Activated CD4-positive, CD25-positive, alpha-beta regulatory T cell (primary cell): ENCODE measurements at places on chromosomes 3 and 15.

DNA sequence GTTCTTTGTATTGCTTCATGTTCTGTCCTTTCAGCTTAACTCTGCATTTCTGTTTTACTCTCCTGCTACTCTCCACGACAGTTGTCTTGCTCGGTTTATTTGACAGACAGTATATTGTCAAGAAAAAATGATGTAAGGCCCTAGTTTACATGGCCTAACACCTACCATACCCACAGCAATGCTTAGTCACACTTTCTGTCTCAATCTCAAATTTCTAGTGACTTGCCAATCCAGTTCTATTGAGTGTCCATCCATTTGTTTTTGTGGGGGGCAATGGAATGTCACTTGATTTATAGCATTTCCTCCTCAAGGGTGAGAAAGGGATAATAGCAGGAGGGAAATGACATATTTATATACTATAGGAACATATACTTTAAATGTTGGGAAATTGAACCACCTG lies 676.2 kb downstream of the NAALADL2 start:
- DNase-seq = no peak

- DNase-seq = no peak
Measured at GRCh38 chr3:193943200-193943599, 192.7 kb upstream of the HES1 start.

GRCh38 chr3:36895496-36896409 lies 49.1 kb downstream of the TRANK1 start:
- no peak for DNase-seq

- DNase-seq = no peak
Measured at GRCh38 chr3:5347486-5347885, 160.0 kb downstream of the EDEM1 start.

DNA sequence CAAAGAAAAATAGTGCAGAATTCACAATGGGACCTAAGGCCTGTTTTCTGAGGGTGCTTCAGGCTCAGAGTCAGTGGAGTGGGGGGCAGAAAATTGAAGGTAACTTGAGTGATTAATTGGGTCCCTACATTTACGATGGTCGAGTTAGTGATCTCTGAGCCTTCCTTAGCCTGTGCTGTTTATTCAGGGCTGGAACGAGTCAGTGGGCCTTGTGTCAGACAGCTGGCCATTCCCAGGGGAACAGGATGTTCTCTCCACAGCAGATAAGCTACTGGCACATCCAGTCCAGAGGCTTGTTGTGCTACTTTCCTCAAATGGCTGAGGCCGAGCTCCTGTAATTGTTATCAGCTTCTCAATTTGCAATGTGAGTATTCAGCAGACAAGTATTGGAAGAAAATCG lies 29.2 kb upstream of the CNTN3 start:
- DNase-seq = no peak

GRCh38 chr3:377158-377561 lies 180.6 kb downstream of the CHL1 start:
- DNase-seq = no peak

DNA sequence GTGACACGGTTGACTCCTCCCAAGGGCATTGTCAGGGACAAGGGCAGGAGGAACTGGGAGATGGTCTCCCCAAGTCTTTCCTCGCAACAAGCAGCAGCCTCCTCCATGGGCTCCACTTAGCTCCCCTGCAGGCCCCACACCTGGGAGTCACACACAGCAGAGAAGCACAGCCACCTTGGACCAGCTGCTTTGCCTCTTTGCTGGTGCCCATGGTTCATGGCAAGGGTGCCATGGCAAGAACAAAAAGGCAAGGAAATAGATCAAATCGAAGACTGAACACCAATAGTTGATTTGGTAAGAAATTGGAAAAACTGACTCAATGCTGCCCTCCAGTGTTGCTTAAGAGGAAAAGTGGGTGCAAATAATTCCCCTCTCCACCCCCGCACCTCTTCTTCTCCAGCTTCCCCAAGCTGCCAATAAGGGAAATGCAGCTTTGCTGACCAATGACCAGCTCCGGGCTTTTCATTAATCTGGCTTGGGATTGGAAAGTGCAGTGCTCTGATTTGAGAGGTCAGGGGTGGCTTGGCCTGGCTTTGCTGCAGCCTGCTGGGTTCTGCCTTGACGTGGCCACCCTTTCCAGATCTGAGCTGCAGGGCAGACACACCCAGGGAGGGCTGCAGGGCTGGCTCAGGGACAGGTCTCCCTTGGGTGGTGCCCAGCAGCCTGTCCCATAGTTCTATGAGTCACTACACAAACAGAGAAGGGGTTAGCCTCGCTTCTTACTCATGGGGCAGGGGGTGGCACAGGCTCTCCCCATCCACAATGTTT lies 162.0 kb downstream of the KLF13 start:
- no peak for DNase-seq

DNA sequence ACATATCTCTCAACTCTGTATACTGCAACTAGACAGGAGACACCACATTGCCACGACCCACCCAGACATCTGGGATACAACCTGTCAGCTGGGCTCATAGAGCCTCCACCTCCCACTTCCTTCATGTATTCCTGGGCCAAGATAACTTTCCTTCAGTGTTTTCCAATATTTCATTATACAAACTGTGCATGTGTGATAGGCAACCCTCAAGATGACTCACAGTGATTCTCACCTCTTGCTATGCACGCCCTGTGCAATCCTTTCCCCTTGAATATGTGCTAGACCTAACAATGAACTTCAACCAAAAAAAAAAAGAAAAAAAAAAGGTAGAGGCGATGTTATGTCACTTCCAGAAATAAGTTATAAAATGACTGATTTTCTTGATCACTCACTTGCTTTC lies 138.0 kb upstream of the ALCAM start:
- no peak for DNase-seq

DNA sequence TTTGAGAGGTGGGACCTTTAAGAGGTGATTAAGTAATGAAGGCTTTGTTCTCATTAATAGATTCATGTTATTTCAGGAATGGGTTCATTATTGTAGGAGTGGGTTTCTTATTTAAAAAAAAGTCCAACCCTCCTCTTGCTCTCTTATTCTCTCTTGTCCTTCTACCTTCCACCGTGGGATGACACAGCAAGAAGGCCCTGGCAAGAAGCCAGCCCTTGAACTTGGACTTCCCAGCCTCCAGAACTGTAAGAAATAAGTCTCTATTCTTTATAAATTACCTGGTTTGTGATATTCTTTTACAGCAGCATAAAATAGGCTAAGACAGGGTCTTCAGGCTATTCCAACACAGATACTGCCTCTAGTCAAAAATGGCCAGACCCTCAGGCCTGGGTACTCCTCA lies 62.2 kb downstream of the MYLK start:
- DNase-seq = no peak

DNA sequence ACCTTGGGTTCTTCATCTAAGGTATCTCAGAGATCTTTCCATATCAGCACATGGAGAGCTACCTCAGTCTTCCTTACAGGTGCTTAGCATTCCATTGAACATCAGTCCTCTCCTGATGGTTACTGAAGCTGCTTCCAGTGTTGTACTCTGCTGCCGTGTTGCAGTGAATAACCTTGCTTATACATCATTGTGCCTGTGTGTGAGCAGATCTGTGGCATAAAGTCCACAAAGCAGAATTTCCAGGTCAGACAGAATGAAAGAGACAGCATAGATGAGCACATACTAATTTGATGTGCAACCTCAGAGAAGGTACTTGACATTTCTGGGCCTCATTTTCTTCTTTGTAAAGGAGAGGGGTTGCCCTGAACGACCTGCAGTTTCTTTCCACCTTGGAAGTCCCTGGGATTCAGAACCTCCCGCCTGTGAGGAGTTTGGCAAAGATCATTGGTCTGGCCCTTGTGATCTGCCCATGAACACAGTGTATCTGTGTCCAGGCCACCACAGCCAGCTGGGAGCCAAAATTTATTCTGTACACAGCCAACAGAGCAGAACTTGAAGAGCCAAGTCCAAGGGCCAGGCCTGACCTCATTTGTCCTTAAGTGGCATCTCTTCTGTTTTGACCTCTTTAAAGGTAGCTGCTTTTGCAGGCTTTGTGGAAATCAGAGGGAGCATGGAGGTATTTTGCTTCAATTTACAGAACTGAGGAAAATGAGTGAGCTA lies 57.2 kb upstream of the SLC7A14 start:
- DNase-seq = no peak

GRCh38 chr3:177150970-177151627 lies 46.2 kb downstream of the TBL1XR1 start:
- DNase-seq = no peak

- no peak for DNase-seq
Measured at GRCh38 chr3:159856590-159857104, 132.0 kb upstream of the IL12A start.

DNA sequence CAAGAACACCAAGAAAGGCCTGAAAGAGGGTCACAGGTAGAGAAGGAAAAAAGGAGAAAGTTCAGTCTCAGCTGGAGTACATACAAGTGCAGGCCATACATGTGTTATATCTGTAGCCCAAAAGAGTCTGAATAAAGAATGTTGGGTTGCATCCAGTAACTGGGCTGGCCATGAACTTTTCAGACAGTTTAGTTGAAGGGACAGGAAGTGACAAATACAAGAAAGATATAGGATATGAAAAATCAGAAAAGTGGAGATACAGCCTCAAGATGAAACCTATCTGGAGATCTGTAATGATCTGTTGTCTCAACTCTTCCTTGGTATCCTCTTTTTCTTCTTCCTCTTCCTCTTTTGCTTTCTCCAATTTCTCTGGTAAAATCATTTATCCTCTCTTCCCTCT lies 671.7 kb downstream of the MECOM start:
- no peak for DNase-seq

- DNase-seq = peak; percentile 58
Measured at GRCh38 chr3:50336452-50337174, 4.0 kb downstream of the RASSF1 start.

- DNase-seq = no peak
Measured at GRCh38 chr3:145177828-145178227, 983.2 kb downstream of the PLOD2 start.

GRCh38 chr3:88131695-88132094 lies 18.1 kb upstream of the C3orf38 start:
- DNase-seq = no peak

- DNase-seq = no peak
Measured at GRCh38 chr15:38266247-38266986, 13.8 kb downstream of the SPRED1 start.

- DNase-seq = no peak
Measured at GRCh38 chr15:66938114-66938830, 127.1 kb upstream of the SMAD3 start.

- no peak for DNase-seq
Measured at GRCh38 chr3:36714343-36715086, 49.8 kb downstream of the DCLK3 start.

DNA sequence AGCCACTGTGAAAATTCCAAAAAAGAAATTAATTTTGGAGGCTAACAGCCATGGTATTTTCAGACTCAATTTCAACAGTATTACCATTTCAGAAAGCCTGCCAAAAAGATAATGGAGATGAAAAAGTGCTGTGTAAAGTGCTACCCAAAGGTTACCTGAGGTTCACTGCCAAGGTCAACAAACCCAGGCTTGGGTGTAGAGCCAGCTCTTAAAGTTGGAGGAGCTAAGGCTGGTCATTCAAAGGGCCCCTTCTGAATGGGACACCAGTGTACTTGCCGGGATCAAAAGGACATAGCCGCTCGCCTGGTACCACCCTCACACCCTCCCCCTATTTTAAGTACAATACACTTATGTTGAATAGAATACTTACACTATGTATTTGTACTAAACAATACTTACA lies 64.5 kb downstream of the ETV5 start:
- DNase-seq = no peak

- no peak for DNase-seq
Measured at GRCh38 chr3:34283751-34284150, 485.3 kb downstream of the PDCD6IP start.

GRCh38 chr15:57892181-57892580 lies 173.3 kb downstream of the ALDH1A2 start:
- no peak for DNase-seq

DNA sequence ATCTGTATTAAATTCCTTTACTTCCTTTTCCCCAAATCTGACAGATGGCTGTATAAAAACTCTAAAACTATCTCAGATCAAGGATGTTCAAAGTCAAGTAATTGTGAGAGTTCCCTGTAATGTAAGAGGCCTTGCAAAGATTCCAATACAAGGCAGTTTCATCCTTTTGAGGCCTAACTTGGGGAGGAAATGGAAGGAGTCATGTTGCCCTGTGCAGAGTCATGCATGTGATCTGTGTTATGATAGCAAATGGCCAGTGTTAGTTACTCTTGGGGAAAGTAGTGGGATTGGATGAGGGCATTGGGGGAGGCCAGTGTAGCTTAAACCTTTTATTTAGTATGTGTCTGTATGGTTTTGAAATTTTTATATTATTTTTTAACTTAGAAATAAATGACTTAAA lies 23.7 kb upstream of the FBXL22 start:
- DNase-seq = no peak

DNA sequence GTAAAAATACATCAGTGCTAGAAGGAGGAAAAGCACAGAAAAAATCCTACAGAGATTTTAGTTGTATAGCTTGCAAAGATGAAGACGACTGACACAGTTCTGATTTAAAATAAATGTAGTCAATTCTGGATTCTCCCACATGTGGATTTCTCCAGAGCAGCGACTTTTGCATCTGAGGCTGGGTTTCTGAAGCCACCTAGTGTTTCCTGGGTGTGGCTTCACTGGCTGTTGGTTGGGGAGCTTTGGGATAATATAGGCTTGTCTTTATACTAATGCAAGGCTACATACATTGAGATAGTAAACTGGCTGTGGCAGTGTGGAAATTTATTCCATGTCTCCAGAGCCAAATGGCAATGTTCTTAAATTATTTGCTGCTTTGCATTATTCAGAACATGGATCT lies 158.1 kb upstream of the FEZF2 start:
- no peak for DNase-seq

GRCh38 chr15:22806156-22806555 lies 19.7 kb downstream of the NIPA1 start:
- DNase-seq = no peak

- DNase-seq = no peak
Measured at GRCh38 chr3:107657971-107658370, 135.2 kb downstream of the BBX start.

GRCh38 chr3:182755308-182755707 lies 38.0 kb upstream of the ATP11B start:
- no peak for DNase-seq

DNA sequence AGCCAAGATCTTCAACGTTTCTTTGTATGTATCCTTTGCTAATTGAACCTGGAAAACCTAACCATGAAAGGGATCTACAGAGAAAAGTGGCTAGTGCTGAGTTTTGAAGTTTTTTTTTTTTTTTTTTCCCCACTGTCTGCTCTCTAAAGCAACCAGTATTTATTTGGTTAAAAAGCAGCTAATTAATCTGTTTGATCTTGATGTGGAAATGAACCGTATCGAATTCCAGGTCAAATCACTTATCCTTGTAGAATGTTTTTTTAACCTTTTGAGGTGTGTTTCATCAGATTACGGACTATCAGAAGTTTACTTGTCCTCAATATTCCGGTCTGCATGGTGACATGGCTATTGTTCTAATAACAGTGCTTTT lies 117.2 kb downstream of the FNDC3B start:
- no peak for DNase-seq

DNA sequence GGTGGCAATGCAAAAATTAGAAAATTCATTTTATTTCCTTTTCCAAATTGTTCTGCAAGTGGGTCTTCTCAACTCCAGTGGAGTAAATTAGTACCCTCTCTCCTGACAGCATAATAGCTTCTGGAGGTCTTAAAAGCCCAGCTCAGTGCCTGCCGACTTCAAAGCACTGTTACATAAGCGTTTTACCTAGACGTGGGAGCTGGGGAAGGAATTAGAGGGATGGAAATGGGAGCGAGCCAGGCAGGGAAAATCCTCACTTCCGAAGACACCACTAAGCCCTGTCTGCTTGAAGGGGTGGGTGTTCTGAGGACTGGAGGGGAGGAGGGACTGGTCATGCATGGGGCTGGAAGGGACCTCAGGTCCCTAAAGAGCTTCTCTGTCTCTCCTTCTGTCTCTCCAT lies 77.2 kb upstream of the SLC6A1 start:
- no peak for DNase-seq

GRCh38 chr15:63374686-63375520 lies 6.7 kb downstream of the CA12 start:
- DNase-seq = no peak
